Mesenteric fat pad (tissue), 1 donor: ENCODE measurements at places on chromosomes 1 and 21.

DNA sequence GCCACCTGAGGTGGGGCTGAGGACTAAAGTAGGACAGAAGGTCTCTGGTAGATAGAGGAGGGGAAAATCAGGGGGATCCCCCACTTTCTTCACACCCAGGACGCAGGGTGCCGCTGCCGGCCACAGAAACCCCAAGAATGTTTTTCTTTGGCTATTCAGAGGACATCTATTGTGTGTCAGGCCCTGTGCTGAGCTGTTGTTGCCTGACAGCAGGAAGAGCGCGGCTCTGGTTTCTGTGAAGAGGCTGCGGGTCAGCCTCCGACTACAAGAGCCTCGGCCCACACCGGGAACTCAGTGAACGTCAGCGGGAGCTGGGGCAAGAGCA lies 407 bp upstream of the PIGV start:
- no peak for DNase-seq

DNA sequence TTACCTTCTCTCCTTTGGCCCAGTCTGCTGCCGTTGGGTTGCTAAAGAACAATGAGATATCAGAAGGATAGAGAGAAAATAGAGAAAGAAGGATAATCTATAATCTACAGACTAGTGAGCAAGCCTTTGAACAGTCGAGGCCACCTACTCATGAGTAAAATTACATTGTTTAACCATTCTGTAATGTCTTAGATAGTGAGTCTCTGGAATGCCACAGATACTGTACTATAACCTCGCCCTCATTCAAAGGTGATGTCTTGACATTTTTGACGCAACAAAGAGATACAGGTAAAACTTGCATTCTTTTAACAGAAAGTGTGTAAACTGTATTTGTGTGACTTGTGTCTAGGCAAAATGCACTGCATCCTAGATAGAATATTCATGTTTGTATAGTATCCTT lies 77.9 kb downstream of the LAMC1 start:
- no peak for DNase-seq

DNA sequence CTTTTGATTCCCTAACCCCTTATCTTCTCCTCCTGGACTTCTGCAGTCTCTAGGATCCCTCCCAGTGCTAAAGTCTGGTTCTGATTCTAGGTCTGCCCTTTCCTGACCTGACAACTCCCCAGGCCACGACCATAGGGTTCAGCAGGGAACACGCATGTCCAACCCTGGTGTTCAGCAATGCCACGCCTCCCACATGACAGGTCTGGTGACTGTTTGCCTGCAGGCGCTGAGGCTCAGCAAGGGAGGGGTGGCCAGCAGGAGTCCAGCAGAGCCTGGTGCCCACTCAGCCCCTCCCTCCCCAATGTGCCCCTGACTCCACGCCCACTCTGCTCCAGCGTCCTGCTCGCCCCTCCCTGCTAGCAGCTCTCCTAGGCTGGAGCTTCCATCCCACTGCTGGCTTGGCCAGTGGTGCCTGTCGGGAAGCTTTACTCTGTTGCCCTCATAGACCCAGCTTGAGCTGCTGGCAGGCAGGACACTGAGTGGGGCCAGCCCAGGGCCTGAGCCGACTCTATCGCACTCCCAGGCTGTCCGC lies 17.3 kb downstream of the SLC9A1 start:
- DNase-seq = no peak

DNA sequence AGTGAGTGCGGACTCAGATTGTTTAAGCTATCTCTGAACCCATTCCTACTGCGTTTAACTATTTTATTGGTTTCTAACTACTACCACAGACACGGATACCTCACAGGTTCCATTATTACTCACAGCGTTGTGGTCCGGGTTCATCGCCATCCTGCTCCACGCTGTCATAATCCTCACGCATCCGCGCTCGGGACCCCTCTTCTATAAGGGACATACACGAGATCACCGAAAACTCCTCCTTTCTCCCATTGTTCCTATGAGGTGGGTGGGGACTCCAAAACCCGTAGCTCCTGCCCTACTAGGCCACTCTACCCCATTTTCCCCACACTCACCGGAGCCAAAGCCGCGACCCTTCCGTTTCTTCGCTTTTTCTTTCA lies 610 bp downstream of the RBM8A start:
- DNase-seq = no peak

- no peak for DNase-seq
These were observed 50.5 kb upstream of the PPP2R5A start for GRCh38 chr1:212234431-212235395.

- no peak for DNase-seq
These were observed 109.8 kb downstream of the CACHD1 start for GRCh38 chr1:64579767-64580166.

- DNase-seq = no peak
These were observed 274.1 kb upstream of the CHRM3 start for GRCh38 chr1:239112101-239112935.

GRCh38 chr1:241834733-241835377 lies 13.1 kb upstream of the EXO1 start:
- no peak for DNase-seq

- no peak for DNase-seq
These were observed 151.6 kb downstream of the SDCCAG8 start for GRCh38 chr1:243407284-243408018.

DNA sequence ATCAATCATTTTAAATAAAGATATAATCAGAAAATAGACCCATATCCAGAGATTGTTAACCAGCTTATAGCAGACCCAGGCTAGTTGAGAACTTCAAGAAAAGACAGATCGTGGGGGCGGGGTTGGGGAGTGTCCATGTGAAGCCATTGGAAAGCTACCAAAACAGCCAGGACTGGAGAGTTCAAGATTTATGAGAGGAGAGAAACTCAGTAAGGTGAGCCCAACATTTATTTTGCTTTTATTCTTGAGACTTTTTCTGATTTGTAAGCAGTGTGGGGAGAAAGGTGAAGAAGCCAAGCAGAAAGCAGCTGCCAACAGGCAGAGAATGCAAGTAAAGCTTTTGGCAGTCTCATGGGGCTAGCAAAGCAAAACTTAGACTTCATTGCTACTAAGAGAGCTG lies 179.9 kb downstream of the VPS13D start:
- no peak for DNase-seq

DNA sequence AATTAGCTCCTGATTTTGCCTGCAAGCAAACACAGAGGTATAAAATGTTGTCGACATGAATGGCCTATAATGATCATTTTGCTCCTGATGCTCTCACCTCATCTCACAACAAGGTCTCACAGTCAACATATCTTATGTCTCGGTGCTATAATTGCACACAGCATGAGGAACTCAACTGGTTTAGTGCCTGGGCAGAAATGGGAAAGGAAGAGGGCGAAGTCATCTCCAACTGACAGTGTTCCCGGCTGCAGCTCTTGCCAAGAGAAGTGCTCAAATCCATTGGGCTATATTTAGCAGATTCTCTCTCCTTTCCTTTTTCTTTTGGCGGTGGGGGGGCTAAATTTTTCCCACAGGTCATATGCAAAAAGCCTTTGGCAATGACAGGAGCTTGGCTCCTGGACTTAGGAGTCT lies 53.0 kb downstream of the SLC45A1 start:
- peak; percentile 11 for DNase-seq

GRCh38 chr1:225944951-225945350 lies 3.9 kb upstream of the LEFTY2 start:
- DNase-seq = no peak

- DNase-seq = no peak
These were observed 99.8 kb downstream of the MRPL39 start for GRCh38 chr21:25507522-25507921.

DNA sequence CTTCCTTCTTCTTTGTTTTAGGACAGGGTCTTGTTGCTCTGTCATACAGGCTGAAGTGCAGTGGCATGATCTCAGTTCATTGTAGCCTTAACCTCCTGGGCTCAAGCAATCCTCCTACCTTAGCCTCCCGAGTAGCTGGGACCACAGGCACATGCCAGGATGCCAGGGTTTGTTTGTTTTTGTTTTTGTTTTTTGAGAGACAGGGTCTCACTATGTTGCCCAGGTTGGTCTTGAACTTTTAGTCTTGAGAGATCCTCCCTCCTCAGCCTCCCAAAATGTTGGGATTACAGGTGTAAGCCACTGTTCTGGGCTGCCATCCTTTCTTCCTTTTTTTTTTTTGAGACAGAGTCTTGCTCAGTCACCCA lies 56.5 kb upstream of the SLC45A1 start:
- DNase-seq = no peak

DNA sequence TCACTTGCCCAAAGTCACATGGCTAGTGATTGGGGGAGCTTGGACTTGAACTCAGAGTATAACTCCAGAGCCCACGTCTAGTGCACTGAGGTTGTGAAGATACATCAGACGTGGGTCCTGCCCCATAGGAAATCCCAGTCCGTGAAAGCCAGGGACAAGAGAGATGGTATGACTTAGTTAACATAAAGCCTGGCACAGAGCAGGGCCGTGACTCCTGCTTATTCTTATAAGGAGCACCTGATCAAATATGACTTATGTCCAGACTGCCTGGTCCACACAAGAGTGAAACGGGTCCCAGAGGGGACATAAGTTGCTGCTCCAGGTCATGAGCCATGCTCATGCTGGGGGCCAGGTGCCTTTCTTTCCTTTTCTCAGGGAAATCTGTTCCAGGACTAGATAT lies 166.3 kb upstream of the USP24 start:
- no peak for DNase-seq

GRCh38 chr1:2255420-2256369 lies 27.6 kb downstream of the SKI start:
- no peak for DNase-seq

GRCh38 chr1:227769047-227769935 lies 34.1 kb downstream of the SNAP47 start:
- DNase-seq = no peak

DNA sequence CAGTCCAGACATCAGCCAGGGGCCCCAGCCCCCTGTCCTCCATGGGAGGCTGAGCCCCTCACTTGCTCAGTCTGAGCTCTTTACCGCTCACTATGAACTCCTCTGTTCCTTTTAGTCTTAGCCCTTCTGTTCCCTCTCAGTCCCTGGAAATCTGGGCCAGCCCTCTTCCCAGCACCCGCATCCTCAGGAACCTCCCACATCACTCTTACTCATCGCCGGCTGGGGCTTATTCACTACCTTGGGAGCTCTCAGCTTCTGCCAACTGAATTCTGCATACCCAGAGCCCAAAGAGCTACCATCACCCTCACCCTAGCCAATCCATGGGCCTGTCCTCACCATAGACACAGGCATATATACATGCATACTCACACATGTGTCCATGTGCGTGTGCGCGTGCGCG lies 11.5 kb downstream of the KNCN start:
- no peak for DNase-seq

GRCh38 chr21:27070861-27071670 lies 104.2 kb upstream of the ADAMTS5 start:
- DNase-seq = no peak
